Tongue (tissue), 3 donors: ENCODE measurements at places on chromosomes 1 and 21. TPM values are rescaled to one million over a fixed set of nuclear protein-coding genes. Genes with fewer than 3 reads are reported as not detected.

Gene TMEM269
- not detected for total RNA-seq

Gene WNT3A
- total RNA-seq = 1.6 TPM

Gene PAFAH2
- 20.2 TPM for total RNA-seq

Gene VASH2
- total RNA-seq = 17.3 TPM

Gene CD1C
- total RNA-seq = 1.9 TPM

Gene PPM1J
- 2.5 TPM for total RNA-seq

Gene S1PR1
- total RNA-seq = 28.9 TPM
